ENCODE measurements at places on chromosomes 16 and 17.
A peak's percentile ranks its signal among the peaks of the same experiment; 100 is the strongest.

- peak; percentile 53 for DNase-seq
Measured at GRCh38 chr16:46908540-46909372, 24.6 kb downstream of the GPT2 start.

DNA sequence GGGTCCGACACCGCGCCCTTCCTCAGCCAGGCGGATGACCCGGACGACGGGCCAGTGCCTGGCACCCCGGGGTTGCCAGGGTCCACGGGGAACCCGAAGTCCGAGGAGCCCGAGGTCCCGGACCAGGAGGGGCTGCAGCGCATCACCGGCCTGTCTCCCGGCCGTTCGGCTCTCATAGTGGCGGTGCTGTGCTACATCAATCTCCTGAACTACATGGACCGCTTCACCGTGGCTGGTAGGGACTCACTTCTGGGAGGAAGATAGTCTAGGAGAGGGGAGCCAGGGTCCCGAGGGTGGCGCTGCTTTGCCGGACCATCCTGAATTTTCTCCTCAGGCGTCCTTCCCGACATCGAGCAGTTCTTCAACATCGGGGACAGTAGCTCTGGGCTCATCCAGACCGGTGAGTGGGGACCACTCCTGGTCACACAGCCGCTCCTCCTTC is 601 bp downstream of the SPNS1 start:
- no peak for DNase-seq

GRCh38 chr16:27333104-27333503 is 19.3 kb downstream of the IL4R start:
- DNase-seq, result no peak

DNA sequence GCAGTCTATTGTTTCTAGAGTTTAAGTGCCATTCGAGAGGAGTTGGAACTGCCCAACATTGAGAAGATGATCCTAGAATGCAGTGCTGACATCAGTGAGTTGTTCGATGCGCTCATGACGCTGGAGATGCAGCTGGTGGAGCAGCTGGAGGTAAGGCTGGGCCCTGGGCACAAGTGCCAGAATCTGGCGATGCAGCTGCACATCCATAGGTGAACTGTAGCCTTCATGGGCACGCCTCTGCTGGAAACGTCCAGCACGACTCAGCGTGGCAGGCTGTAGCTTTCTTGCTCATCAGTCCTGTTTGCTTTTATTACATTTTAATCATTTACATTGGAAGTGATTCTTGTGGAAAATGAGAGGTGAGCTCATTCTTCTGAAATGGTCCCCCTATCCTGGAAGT is 31.7 kb downstream of the DRC3 start:
- no peak for DNase-seq

GRCh38 chr17:13671341-13671740 is 69.6 kb upstream of the HS3ST3A1 start:
- DNase-seq, result no peak

DNA sequence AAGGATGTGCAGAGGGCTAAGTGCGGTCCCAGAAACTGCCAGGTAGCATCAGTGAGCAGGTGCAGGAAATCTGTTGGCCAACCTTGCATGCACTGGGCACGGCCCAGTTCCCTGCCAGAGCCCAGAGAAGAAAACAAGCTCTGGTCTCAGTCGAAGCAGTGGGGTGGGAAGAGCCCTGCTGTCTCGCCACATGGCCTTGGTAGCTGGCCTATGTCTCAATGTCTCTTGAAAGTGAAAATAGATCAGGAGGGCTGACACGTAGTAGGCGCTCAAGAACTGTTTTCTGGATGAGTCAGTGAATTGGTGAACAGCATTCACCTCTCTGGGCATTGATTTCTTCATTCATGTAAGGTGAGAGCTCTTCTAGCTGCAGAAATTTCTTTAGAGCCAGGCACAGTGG is 90.4 kb downstream of the MARF1 start:
- DNase-seq, result no peak

GRCh38 chr17:48834973-48835372 is 4.1 kb downstream of the CALCOCO2 start:
- no peak for DNase-seq

- DNase-seq, result no peak
Measured at GRCh38 chr17:71302721-71303549, 817.9 kb upstream of the SOX9 start.

DNA sequence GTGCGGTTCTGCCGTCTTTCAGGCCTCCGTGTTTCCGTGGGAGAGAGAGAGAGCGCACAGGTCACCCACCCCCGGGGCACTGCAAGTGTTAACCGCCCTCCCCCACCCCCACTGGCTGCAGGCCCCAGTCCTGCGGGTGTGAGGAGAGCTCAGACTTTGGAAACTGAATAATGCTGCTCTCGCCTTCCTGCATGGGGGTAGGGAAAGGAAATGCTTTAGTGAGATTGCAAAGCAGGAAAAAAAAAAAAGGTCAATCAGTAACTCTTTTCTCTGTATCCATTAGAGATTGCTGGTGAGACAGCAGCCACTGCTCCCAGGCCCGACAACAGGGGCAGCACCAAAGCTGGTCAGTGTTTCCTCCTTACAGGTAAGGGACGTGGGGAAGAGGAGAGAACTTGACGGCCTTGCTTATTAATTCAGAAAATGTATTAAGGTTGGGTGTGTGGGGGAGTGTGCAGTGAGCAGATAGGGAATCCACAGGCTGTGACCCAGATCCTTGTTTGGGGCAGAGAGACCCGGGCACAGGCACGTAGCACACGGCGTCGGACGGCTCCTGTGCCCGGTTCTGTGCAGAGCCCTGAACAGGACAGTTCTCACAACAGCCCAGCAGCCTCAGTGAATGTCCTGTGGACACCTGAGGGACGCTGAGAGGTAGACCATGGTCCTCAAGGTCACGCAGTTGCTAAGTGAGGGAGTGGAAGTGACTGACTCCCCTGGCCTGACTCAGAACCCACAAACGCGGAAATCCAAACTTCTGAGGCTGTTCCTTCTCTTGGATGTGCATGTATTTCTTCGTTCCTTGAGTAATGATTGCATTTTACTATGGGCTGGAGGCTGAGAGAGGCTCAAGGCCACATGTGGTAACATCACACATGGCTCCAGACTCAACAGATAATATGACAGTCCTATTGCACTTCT is 156.5 kb downstream of the FOXL1 start:
- no peak for DNase-seq

DNA sequence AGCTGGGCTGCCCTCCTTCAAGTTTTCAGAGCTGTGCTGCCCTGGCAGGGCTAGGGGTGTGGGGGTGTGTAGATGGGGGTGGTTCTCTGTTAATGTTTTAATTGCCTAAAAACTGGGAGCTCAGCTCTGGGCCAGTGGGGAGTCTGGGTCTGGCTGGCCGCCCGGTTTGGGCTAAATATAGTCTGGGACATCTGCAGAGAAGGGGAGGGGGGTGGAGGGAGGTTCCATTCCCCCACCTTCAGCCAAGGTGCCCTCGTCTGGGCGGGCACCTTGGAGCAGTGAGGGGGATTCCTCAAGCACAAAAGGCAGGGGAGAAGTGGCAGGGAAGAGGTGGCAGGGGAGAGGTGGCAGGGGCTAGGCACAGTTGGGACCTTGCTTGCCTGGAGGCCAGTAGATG is 13.0 kb downstream of the RARA start:
- DNase-seq, result no peak

- peak; percentile 53 for DNase-seq
Measured at GRCh38 chr16:85029408-85029784, 1.8 kb downstream of the KIAA0513 start.

DNA sequence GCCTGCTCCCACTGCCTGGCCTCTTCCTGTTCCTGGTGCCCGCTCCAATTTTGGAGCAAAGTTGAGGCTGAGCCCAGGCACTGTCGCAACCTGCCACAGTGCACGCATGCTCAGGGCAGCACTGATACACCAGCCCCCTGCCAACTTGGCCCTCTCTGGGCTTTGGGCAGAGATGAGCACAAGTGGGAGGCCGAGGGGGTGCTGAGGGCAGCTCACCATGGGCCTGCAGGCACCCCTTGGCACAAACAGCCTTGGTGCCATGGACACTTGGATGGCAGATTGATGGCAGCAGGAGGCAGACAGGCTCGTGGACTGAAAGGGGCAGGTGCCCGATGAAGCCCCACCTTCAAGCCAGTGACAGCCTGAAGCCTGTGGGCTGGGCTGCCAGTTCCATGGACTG is 42.9 kb downstream of the PIGL start:
- DNase-seq, result no peak

DNA sequence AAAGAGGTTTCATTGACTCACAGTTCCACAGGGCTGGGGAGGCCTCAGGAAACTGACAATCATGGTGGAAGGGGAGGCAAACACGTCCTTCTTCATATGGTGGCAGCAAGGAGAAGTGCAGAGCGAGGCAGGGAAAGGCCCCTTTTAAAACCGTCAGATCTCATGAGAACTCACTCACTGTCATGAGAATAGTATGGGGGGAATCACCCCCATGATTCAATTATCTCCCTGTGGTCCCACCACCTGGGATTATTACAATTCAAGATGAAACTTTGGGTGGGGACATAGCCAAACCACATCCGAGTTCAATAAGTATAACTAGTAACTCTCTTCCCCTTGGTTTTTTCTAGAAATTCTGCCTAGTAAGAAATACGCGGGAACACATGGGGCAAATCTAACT is 94.9 kb downstream of the AXIN2 start:
- DNase-seq, result no peak

- no peak for DNase-seq
Measured at GRCh38 chr17:74295625-74296547, 21.9 kb downstream of the DNAI2 start.

- DNase-seq, result no peak
Measured at GRCh38 chr16:57169327-57169726, 16.5 kb downstream of the PSME3IP1 start.

GRCh38 chr16:6524501-6524900 is 808.1 kb upstream of the RBFOX1 start:
- no peak for DNase-seq

GRCh38 chr16:19840524-19841110 is 44.0 kb downstream of the GPRC5B start:
- no peak for DNase-seq

DNA sequence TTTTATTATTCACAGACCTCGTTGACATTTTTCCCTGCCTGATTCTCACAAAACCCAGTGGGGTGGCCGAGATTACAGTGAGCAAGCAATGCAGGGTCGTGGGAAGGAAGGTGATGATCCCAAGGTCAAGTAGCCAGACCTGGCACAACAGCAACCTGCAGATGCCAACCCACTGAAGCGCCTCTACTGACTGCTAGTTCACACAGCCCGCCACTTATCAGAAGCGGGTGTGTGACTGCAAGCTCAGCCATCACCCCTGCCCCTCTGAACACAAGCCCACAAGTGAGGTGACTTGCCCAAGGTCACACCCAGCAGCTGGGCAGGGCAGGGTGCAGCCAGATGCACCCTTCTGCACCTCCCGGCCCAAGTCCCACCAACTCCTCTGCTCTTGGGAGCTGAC is 7.1 kb downstream of the TFAP4 start:
- DNase-seq, result no peak

- no peak for DNase-seq
Measured at GRCh38 chr16:79026117-79026516, 574.4 kb downstream of the MAF start.

DNA sequence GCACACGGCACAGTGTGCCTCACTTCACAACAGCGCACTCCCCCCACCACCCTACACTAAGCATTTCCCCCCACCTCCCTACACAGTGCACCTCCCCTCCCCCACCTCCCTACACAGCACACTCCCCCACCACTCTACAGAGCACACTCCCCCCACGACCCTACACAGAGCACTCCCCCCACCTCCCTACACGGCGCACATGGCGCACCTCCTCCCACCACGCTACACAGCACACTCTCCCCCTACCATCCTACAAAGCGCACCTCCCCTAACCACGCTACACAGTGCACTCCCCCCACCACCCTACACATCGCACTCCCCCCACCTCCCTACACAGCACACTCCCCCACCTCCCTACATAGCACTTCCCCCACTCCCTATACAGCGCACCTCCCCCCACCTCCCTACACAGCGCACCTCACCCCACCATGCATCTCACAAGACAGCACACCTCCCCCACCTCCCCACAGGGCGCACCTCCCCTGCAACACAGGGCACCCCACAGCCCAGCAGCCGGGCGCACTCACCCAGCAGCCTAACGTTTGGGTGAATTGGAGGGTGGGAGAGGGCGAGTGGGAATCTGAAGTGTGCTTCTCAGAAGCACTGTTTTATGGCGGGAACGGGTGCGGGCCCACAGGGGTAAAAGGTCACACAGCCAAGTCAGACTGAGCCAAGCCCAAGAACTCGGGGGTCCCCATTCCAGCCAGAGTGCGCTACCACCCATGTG is 10.3 kb downstream of the KNOP1 start:
- no peak for DNase-seq

DNA sequence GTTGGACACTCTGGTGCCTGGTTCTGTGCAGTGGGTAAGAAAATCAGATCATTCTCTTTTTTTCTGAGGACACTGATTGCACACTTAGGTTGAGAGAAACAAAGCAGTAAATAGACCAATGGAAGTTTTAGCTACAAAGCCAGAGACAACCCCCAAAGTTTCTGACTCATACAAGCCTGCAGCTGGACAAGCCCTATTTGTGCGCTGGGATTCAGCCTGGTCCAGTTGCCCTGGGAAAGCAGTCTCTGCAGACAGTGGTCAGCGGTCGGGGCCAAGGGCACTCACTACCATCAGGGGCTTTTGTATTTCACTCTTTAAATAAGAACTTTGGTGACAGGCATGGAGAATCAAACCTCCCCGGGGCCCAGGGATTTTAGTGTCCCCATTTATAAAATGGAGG is 6.0 kb upstream of the RHBDL3 start:
- no peak for DNase-seq

DNA sequence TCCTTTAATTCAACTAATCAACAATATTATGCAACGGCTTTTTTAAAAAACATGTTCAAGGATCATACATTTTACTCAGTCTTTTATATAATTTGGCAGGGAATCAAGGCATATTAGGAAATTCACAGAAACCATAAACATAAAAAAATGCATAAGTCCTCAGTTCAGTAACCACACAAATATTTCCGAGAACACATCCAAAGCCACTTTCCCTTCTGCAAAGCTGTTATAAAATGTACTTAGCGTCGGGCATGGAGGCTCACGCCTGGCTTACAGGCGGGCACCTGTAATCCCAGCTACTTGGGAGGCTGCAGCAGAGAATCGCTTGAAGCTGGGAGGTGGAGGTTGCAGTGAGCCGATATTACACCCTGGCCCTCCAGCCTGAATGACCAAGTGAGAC is 9.7 kb upstream of the ZC3H7A start:
- DNase-seq, result no peak

DNA sequence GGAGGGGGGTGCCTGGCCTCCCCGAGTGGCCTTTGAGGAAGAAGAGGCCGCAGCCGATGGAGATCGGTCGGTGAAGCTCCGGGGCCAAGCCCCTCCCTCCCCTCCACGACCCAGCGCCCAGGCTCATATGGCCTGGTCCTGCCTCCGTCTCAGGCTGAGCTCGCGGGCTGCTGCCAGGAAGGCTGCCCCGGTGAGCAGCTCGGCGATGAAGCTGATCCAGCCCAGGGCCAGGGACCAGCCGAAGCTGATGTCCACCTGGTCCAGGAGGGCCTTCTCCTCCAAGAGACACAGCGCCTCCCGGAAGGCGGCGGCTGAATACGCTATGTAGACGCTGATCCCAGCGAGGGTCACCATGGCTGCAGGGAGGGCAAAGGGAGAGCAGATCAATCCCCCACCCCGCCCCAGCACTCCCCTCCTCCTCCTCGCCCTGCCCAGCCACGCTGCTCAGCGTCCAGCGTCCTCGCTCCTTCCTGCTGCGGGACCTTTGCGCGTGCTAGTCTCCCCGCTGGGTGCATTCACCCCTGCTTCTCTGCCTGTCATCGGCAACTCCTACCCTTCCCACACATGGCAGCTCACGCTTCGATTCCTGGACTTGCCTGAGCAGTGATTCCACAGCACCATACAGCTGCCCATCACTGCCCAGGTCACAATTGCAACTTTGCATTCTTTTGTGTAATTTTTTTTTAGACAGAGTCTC is 20.5 kb downstream of the TMEM114 start:
- DNase-seq, result no peak
